ENCODE measurements at places on chromosomes 5 and 9.
A peak's percentile ranks its signal among the peaks of the same experiment; 100 is the strongest.

DNA sequence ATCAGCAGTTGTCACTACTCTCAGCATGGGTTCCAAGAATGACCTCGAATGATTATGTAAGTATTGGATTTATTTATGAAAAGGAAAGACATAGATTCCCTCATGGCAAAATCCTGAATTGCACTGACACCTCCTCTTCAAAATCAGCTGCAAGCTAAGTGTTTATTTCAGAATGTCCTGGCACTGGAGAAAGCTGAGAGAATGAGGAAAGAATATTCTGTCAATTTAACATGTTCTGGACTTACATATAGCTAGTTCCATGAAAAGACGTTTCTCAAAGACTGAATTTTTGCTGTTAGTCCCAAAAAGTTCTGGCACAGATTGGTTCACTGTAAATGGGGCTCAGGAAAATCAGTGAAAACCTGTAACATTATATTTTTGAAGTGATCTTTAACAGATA is 120.3 kb downstream of the NREP start:
- H3K36me3 ChIP-seq, result peaks cover 8% of the 10 kb centered on the region
- no peak overlapping the region for H3K27ac ChIP-seq
- H3K27me3 ChIP-seq, result no peaks in the 10 kb centered on the region
- DNase-seq, result no peak
- no peak overlapping the region for H3K4me3 ChIP-seq
- peaks cover 14% of the 10 kb centered on the region for H3K4me1 ChIP-seq

- H3K4me1 ChIP-seq, result peaks cover 27% of the 10 kb centered on the region
- no peak overlapping the region for H3K27ac ChIP-seq
- peaks cover 37% of the 10 kb centered on the region for H3K36me3 ChIP-seq
- no peaks in the 10 kb centered on the region for H3K27me3 ChIP-seq
- no peak overlapping the region for H3K4me3 ChIP-seq
- peak; percentile 48 for DNase-seq
These were observed 19.3 kb downstream of the GPX3 start for GRCh38 chr5:151039665-151040064.

DNA sequence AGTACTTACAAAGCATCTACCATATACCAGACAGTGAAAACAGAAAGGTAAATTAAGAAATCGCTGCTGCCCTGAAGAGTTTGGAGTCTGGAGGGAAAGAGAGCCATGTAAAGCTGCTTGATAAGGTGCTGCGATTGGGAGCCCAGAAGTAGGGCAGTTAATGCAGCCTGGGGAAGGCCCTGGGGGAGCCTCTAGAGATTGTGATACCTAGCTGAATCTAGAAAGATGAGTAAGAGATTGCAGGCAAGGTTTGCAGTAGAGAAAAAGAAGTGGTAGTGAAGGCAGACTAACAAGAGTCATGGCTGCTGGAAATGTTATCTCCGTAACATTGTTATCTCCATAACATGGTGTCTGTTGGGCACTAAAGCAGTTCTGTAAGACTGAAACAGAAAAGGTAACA is 24.0 kb upstream of the GLIPR2 start:
- H3K4me3 ChIP-seq, result no peak overlapping the region
- H3K27me3 ChIP-seq, result no peaks in the 10 kb centered on the region
- peaks cover 7% of the 10 kb centered on the region for H3K4me1 ChIP-seq
- no peak for DNase-seq
- H3K27ac ChIP-seq, result no peak overlapping the region
- H3K36me3 ChIP-seq, result peaks cover 18% of the 10 kb centered on the region

DNA sequence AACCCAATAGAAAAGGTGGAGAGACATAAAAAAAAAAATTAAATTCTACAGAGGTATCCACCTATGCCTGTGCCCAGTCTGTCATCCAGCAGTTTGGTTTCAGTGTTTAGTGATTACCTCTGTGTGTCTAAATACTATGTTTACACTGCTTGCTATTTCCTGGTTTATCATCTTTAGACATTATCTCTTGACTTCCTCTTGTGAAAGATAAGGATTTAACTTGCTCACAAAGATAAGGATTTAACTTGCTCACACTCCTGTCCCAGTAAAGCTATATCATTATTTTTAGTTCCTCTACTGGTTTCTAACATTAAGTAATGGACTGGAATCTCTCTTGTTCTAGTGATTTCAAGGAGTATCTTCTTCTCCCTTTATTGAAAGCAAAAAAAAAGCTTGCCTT is 53.9 kb upstream of the ZFR start:
- no peak overlapping the region for H3K27ac ChIP-seq
- DNase-seq, result no peak
- H3K4me1 ChIP-seq, result peaks cover 7% of the 10 kb centered on the region
- no peak overlapping the region for H3K4me3 ChIP-seq

- DNase-seq, result no peak
- H3K4me1 ChIP-seq, result no peaks in the 10 kb centered on the region
- peaks cover 5% of the 10 kb centered on the region for H3K27me3 ChIP-seq
These were observed 94.3 kb downstream of the PRKACG start for GRCh38 chr9:68919661-68920060.

DNA sequence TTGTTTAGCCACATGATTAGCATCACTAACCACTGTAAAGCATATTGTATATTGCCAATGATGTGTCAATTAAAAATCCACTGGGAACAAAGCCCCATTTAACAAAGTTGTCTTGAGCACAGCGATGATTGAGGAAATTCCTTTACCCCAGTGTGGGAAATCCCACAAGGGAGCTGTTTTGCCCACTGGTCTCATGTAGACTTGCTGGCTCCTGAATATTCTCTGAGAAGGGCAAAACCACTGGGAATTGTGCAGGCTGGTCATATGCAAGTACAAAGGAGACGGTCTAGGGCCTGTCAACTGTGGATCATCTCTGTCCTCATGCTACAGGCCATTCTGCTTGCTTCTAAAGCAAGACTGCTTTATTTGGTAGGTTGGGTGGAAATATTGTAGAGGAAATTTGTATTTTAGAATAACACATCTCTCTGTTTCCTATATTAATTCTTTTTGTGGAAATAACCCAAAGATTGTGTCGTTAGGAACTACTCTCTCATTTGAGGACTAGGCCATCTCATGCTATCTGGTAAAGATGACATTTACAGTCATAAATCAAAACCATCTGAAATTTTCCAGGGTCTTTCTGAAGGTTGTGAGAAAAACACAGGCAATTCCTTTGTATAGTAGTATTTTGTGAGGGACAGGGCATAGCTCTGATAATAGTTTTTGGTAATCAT is 60.2 kb downstream of the PARP8 start:
- H3K27me3 ChIP-seq, result no peaks in the 10 kb centered on the region
- peak overlapping the region; percentile 36 for H3K27ac ChIP-seq
- no peaks in the 10 kb centered on the region for H3K36me3 ChIP-seq
- H3K4me3 ChIP-seq, result no peak overlapping the region
- no peak for DNase-seq

- DNase-seq, result no peak
- no peaks in the 10 kb centered on the region for H3K36me3 ChIP-seq
- H3K27ac ChIP-seq, result no peak overlapping the region
- peaks cover 12% of the 10 kb centered on the region for H3K27me3 ChIP-seq
- no peaks in the 10 kb centered on the region for H3K4me1 ChIP-seq
These were observed 11.6 kb downstream of the C9orf57 start for GRCh38 chr9:72048850-72049249.

DNA sequence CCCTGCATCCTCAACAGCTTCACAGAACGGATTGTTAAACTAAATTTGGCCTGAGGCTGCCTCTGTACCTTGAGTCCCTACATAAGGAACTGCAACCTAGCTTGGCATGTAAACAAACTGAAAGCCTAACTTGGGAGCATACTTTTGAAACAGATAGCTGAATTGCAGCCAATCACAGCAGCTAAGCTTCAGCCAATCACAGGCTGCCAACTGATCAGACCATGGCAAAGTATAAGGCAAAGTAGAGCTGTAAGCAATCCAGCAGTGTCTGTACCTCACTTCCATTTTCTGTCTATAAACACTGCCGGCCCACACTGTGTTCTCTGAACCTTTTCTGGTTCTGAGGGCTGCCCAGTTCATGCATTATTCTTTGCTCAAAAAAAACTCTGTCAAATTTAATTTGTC is 8.9 kb upstream of the ZNF483 start:
- peaks cover 2% of the 10 kb centered on the region for H3K36me3 ChIP-seq
- H3K4me3 ChIP-seq, result no peak overlapping the region
- H3K27me3 ChIP-seq, result peaks cover 4% of the 10 kb centered on the region

DNA sequence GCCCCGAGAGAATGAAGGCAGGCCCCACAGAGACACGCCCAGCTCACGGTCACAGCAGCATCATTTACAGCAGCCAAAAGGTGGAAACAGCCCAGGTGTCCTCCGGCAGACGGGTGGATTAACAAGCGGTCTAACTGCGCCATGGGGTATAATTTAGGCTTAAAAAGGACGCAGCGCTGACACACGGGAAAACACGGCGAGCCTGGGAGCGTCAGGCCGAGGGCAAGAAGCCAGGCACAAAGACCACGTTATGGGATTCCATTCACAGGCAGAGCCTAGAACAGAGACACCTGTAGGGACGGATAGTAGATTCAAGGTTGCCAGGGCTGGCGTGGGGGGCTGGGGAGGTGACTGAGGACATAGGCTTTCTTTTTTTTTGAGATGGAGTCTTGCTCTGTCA is 36.9 kb upstream of the TMEM250 start:
- no peaks in the 10 kb centered on the region for H3K36me3 ChIP-seq
- H3K4me3 ChIP-seq, result no peak overlapping the region
- H3K27ac ChIP-seq, result no peak overlapping the region
- peaks cover 3% of the 10 kb centered on the region for H3K4me1 ChIP-seq
- H3K27me3 ChIP-seq, result peaks cover 25% of the 10 kb centered on the region
- DNase-seq, result no peak

GRCh38 chr5:6667648-6668047 is 34.4 kb downstream of the SRD5A1 start:
- no peak for DNase-seq
- H3K27me3 ChIP-seq, result no peaks in the 10 kb centered on the region
- H3K36me3 ChIP-seq, result peaks cover 18% of the 10 kb centered on the region
- no peaks in the 10 kb centered on the region for H3K4me1 ChIP-seq
- no peak overlapping the region for H3K27ac ChIP-seq

GRCh38 chr9:127105805-127106465 is 16.5 kb downstream of the ANGPTL2 start:
- H3K4me3 ChIP-seq, result no peak overlapping the region
- peaks cover 3% of the 10 kb centered on the region for H3K4me1 ChIP-seq
- DNase-seq, result no peak
- H3K27ac ChIP-seq, result no peak overlapping the region
- H3K27me3 ChIP-seq, result no peaks in the 10 kb centered on the region

DNA sequence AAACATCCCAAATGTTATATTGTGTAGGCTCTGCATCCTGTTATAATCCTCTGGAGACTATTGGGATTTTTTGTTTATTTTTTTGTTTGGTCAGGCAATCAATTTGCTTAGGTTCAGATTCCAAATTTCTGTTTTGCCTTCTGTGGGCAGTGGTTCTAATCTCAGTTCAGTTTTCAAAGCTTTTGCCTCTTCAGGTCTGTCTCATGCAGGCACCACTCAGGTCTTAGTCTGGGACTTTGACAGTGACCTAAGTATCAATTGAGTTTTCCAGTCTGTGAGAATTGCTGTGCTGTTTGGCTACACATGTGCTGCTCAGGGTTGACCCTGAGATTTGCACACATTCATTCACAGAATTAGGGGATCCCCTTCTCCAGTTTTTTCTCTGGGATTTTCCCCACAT is 14.1 kb downstream of the SNX2 start:
- peaks cover 9% of the 10 kb centered on the region for H3K36me3 ChIP-seq
- no peak for DNase-seq
- H3K27me3 ChIP-seq, result no peaks in the 10 kb centered on the region
- peaks cover 8% of the 10 kb centered on the region for H3K4me1 ChIP-seq

DNA sequence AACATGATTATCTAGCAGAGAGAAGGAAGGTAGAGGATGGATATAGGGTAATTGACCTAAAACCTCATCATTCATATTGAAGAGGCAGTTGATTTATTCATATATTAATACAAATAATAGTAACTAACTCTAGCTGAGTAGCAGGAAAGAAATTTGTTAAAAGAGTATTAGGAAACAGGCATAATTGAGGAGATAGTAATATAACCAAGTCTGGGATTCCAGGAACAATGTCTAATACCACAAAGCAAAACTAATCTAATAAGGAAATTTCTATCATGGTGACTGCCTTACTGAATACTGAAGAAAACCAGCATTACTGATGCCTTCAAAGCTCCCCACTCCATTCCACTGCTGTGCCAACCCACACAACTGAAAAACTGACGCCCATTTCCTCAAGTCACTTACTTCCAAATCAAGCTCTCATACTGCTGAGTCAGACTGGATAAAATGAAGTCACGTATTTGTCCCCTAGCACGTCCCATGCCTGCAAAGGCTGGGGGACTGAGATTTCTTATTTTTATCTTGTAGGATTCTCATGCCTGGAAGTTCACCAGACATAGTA is 153.9 kb downstream of the SMC2 start:
- no peak overlapping the region for H3K27ac ChIP-seq
- H3K4me1 ChIP-seq, result no peaks in the 10 kb centered on the region
- H3K36me3 ChIP-seq, result no peaks in the 10 kb centered on the region
- H3K4me3 ChIP-seq, result no peak overlapping the region
- DNase-seq, result no peak
- peaks cover 15% of the 10 kb centered on the region for H3K27me3 ChIP-seq

DNA sequence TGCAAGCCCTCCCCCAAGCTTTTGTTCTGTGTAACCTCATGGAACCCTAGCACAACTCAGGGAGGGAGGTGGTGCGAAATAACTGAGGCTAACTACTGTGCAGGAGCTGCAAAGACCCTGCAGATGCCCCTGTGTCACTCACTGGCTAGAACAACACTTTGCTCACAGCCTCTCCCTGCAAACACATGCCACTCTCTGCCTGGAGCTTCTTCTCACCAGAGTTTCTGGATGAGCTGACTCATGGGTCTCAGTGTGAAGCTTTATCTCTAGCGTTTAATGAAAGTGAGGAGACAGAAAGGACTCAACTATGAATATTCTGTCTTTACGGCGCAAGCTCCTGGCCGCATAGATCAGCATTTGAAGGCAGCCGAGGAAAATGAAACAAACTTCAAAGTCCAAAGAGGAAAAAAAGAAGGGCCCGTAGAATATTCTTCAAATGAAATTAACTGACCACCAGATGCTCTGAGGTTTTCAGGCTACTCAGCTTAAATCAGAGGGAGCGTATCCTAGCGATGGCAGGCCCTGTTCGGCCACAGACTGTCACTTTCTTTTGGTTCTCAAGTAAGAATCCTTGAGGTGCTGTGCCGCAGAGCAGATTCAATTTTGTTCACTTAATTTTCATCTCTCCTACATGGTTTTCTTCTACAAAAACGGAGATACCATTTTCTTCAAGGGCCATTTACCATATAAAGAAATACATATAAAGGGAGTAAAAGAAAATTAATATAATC is 77.7 kb upstream of the TAS2R1 start:
- no peak overlapping the region for H3K4me3 ChIP-seq
- H3K4me1 ChIP-seq, result peaks cover 15% of the 10 kb centered on the region
- H3K27ac ChIP-seq, result no peak overlapping the region
- H3K27me3 ChIP-seq, result no peaks in the 10 kb centered on the region
- no peaks in the 10 kb centered on the region for H3K36me3 ChIP-seq
- DNase-seq, result no peak

- H3K27ac ChIP-seq, result no peak overlapping the region
- no peaks in the 10 kb centered on the region for H3K27me3 ChIP-seq
- peaks cover 5% of the 10 kb centered on the region for H3K4me1 ChIP-seq
These were observed 127.1 kb downstream of the RNF180 start for GRCh38 chr5:64292611-64293215.

All from chondrocyte (in vitro differentiated cells).